CD4-positive, CD25-positive, alpha-beta regulatory T cell (primary cell): ENCODE measurements at places on chromosomes 16 and 17. TPM values are rescaled to one million over a fixed set of nuclear protein-coding genes. Genes with fewer than 3 reads are reported as not detected.

GRCh38 chr16:15517743-15518377, 83.5 kb downstream of the BMERB1 start:
- H3K4me3 ChIP-seq = no peak overlapping the region
- no peak overlapping the region for H3K27ac ChIP-seq
- H3K27me3 ChIP-seq = no peaks in the 10 kb centered on the region
- H3K4me1 ChIP-seq = peaks cover 1% of the 10 kb centered on the region
- no peak for DNase-seq

SLC47A1 gene
- not detected for total RNA-seq

SGCA gene
- not detected for total RNA-seq

BCKDK gene
- total RNA-seq = 8.2 TPM

- H3K27me3 ChIP-seq = no peaks in the 10 kb centered on the region
- DNase-seq = no peak
These were observed 7.4 kb downstream of the TMC6 start for GRCh38 chr17:78120971-78121800.

- no peak for DNase-seq
- peaks cover under 1% of the 10 kb centered on the region for H3K27me3 ChIP-seq
- no peaks in the 10 kb centered on the region for H3K4me1 ChIP-seq
- no peak overlapping the region for H3K4me3 ChIP-seq
- H3K36me3 ChIP-seq = no peaks in the 10 kb centered on the region
- H3K27ac ChIP-seq = no peak overlapping the region
These were observed 19.0 kb downstream of the KCNG4 start for GRCh38 chr16:84220851-84221250.

- H3K4me3 ChIP-seq = no peak overlapping the region
- no peak for DNase-seq
- H3K27ac ChIP-seq = no peak overlapping the region
- H3K27me3 ChIP-seq = no peaks in the 10 kb centered on the region
- no peaks in the 10 kb centered on the region for H3K4me1 ChIP-seq
- H3K36me3 ChIP-seq = no peaks in the 10 kb centered on the region
These were observed 19.6 kb downstream of the ABCA6 start for GRCh38 chr17:69122065-69122464.

- H3K4me3 ChIP-seq = no peak overlapping the region
- H3K4me1 ChIP-seq = no peaks in the 10 kb centered on the region
- DNase-seq = no peak
- H3K27ac ChIP-seq = no peak overlapping the region
- H3K27me3 ChIP-seq = no peaks in the 10 kb centered on the region
These were observed 17.5 kb downstream of the GRIN2C start for GRCh38 chr17:74842146-74842598.

SPATA32 gene
- 0.20 TPM for total RNA-seq

RDM1 gene
- not detected for total RNA-seq
